Psoas muscle (tissue), 8 donors: ENCODE measurements at places on chromosomes 6 and 20. TPM values are rescaled to one million over a fixed set of nuclear protein-coding genes. Genes with fewer than 3 reads are reported as not detected.

SRSF3 gene
- total RNA-seq = 154 TPM

DNA sequence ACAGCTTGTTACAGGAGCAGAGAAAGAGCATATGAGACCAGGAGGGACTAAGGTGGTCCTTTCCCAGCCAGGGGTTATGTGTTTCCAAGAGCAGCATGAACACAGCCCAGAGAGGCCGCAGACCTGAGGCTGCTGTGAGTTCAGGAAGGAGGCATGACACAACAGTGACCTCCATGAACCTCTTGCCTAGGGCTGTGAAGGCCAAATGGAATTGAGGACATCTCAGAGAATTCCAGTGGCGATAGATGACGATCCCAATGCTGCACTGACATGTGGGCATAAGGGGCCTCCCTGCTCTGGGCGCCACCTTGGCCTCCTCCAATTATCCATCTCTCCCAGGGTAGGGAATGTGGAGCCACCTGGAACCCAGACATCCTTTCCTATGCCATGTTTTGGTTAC lies 79.9 kb upstream of the FUCA2 start:
- H3K27ac ChIP-seq = no peak overlapping the region
- no peak for DNase-seq
- no peak overlapping the region for H3K4me3 ChIP-seq
- no peaks in the 10 kb centered on the region for H3K4me1 ChIP-seq
- H3K27me3 ChIP-seq = no peaks in the 10 kb centered on the region

GRCh38 chr6:33854572-33855030 lies 50.8 kb upstream of the MLN start:
- DNase-seq = peak; percentile 48
- H3K27me3 ChIP-seq = no peaks in the 10 kb centered on the region
- no peaks in the 10 kb centered on the region for H3K36me3 ChIP-seq
- no peak overlapping the region for H3K27ac ChIP-seq
- no peaks in the 10 kb centered on the region for H3K4me1 ChIP-seq

- H3K36me3 ChIP-seq = no peaks in the 10 kb centered on the region
- no peaks in the 10 kb centered on the region for H3K27me3 ChIP-seq
- DNase-seq = no peak
These were observed 85.7 kb downstream of the GJA1 start for GRCh38 chr6:121521164-121521555.

- no peak for DNase-seq
- H3K4me1 ChIP-seq = peaks cover 8% of the 10 kb centered on the region
- no peak overlapping the region for H3K27ac ChIP-seq
- no peaks in the 10 kb centered on the region for H3K27me3 ChIP-seq
These were observed 562.3 kb downstream of the DHX35 start for GRCh38 chr20:39524371-39524911.

GRCh38 chr6:157909282-157909664 lies 72.4 kb upstream of the SYNJ2 start:
- no peaks in the 10 kb centered on the region for H3K27me3 ChIP-seq
- H3K36me3 ChIP-seq = peaks cover 83% of the 10 kb centered on the region
- DNase-seq = no peak
- H3K4me3 ChIP-seq = no peak overlapping the region
- no peak overlapping the region for H3K27ac ChIP-seq

DNA sequence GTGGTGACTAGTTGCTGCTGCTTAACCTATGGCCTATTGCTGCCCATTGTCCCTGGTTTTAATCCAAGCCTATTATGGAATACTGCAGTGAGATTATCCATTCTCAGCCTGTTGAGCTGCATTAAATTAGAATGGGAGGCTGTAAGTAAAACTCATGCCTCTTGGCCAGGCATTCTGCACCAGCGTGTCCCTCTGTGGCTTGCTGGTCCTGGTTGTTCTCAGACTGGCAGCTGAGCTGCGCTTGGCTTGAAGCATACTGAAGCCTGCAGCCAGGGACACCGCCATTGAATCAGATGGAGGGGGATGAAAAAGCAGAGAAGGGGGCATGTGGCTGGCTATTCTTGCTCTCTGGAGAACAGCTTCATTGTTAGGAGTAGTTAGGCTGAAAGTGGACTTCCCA lies 15.6 kb downstream of the LRRN4 start:
- peaks cover 20% of the 10 kb centered on the region for H3K4me1 ChIP-seq
- no peak overlapping the region for H3K27ac ChIP-seq
- H3K36me3 ChIP-seq = peaks cover 86% of the 10 kb centered on the region
- no peak for DNase-seq
- H3K27me3 ChIP-seq = no peaks in the 10 kb centered on the region

GRCh38 chr6:169101036-169101805 lies 152.4 kb downstream of the THBS2 start:
- H3K4me1 ChIP-seq = no peaks in the 10 kb centered on the region
- H3K36me3 ChIP-seq = no peaks in the 10 kb centered on the region
- no peak overlapping the region for H3K4me3 ChIP-seq

DNA sequence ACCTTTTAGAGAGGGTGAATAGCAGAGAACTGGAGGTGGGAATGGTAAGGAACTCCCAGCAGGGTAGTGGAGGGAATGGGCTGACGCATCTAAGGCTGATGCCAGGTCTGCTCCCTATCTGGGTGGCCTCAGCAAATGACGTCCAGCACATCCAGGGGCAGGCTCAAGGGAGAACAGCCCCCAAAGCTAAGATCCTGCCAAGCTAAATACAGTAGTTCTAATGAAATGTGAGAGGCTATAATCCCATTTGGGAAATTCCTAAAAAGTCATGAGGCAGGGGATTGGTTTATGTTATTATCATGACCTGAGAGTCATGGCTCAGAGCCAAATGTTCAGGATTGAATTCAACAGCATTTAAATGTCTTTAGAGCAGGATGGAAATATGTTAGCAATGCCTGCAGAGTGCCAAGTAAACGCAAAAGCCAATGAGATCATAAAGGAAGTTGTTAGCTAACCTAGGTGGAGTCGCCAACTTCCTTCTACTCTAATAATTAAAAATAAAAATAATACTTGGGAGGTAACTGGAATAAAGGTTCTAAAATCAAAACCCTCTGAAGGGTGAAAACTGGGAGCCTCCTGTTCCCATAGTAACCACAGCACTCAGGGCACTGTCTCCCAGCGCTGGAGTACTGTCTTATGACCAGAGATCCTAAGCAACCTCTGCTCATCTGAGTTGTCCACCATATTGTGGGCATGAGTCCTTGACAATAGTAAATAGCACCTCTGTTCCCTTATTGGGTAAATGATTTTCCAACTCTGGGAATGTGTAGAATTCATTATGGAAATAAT lies 34.8 kb downstream of the IYD start:
- H3K4me1 ChIP-seq = no peaks in the 10 kb centered on the region
- no peak for DNase-seq
- H3K36me3 ChIP-seq = no peaks in the 10 kb centered on the region
- H3K27ac ChIP-seq = no peak overlapping the region
- H3K4me3 ChIP-seq = no peak overlapping the region
